Epithelial cell of prostate (primary cell): ENCODE measurements at places on chromosomes 12 and 14.
A peak's percentile ranks its signal among the peaks of the same experiment; 100 is the strongest.

DNA sequence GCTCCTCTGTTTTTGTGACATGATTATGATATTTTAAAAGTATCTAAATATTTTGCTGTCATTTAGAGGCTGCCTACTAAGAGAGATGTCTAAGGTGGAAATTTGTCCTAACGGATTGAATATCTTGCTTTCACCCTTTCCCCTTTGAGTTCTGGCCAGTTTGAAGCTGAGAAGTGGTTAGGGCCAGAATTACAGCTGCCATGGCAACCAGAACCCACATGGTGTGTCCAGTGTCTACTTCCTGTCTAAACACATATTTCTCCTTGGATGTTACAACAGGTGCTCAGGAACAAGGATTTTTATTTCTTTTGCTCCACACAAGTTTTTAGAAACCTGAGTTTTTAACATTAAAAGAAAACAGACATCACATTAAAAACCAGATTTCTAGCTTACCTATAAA, 335.1 kb upstream of the OR4E1 start:
- no peak for DNase-seq

GRCh38 chr14:55339770-55340169, 68.5 kb downstream of the FBXO34 start:
- peak; percentile 49 for DNase-seq

DNA sequence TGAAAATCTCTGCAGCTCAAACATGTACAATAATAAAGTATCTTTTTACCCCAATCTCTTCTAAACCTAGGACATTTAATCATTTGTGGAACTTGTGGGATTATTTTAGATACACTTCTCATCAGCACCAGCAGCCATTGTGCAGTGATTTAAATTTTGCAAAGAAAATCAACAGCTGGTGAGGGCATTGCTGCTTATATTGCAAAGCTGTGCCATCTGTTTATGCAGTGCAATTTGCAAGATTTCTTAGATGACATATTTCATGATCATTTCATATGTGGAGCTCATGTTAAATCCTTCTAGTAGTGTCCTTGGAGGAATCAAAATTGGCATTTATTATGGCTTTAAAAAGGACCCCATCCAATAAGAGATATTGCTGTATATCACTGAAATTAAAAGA, 320.7 kb downstream of the BTG1 start:
- no peak for DNase-seq

GRCh38 chr14:41872931-41873685, 266.4 kb downstream of the LRFN5 start:
- DNase-seq = no peak

GRCh38 chr12:116670859-116671258, 67.0 kb downstream of the SPRING1 start:
- DNase-seq = no peak

GRCh38 chr12:8914716-8915526, 612 bp downstream of the PHC1 start:
- DNase-seq = no peak

DNA sequence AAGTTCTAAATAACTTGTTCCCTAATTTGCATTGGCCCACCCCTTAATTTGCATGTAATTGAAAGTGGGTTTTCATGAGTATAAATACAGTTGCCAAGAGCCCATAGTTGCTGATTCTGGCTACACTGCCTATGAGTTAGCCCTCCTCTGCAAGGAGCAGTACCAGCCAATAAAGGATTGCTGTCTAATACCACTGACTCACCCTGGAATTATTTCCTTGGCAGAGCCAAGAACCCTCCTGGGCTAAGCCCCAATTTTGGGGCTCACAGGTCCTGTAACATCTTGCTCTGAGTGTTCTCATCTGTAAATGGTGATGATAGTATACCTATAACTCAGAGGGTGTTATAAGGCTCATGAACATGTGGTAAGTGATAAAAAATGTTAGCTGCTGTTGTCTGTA, 6.8 kb downstream of the TTC8 start:
- DNase-seq = peak; percentile 67
